ENCODE measurements at places on chromosomes 4 and X.
A peak's percentile ranks its signal among the peaks of the same experiment; 100 is the strongest.

GRCh38 chr4:81807386-81807785, 335.7 kb upstream of the RASGEF1B start:
- DNase-seq, result no peak

- DNase-seq, result no peak
These were observed 7.3 kb upstream of the CXCL3 start for GRCh38 chr4:74045772-74046171.

DNA sequence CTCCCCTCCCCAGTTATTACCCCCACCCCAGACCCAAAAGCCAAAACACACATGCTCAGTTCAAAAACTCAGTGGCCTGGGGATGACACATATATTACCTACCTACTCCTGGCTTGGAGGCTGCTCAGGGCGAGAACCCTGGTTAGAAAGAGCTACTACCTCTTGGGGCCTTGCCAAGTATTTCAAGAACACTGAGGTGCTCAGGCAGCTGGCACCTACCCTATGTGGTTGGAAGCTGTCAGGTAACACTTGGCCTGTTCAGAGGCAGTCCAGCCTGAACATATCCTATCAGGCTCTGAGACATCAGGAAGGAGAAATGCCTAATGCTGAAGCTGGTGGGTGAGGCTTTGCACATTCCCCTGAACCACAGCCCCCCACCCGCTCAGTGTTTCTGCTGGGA, 4.9 kb downstream of the BCAP31 start:
- no peak for DNase-seq

DNA sequence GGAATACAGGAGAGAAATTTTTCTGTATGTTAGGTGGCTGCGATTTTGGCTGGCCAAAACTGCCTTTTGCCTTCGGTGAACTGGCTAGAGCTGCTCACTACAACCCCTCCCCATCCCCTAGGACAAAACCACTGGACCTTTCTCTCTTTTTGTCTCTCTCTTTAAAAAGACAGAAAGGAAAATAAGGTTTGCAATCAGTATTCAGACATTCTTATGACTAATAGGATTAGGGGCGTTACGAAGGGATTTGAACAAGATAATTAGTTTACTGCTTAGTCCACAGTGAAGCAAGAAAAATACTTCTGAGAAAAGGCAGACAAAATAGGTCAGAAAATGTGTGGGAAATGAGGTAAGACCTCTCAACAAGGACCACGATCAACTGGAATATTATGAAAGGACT, 180.4 kb downstream of the SLIT2 start:
- DNase-seq, result peak; percentile 68

DNA sequence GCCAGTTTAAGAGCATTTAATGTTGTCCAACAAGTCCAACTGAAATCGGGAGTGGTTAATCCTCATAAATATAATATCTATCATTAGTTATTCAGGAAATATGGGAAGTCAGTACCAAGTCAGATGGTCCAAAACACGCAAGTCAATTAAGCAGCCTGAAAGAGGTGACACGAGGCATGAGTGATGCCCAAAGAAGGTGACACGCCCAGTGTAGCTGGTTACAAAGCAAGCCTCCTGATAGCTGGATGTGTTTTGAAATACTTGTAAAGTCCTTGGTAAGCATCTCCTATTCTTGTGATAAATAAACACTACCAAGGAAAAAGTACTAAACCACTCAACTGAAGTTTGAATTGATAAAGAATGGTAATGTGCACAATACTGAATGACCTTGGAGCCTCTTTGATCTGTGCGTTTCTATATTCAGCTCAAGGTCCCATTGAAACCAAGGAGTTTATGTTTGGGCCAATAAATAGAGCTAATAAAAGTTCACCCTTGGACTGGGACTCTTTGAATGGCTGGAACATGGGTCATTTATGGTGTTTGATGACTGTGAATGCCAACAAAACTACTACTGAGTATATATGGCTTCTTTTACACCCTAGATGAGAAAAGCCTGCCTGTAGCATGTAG, 93.2 kb upstream of the KLF3 start:
- no peak for DNase-seq

- DNase-seq, result no peak
These were observed 25.9 kb downstream of the CC2D2A start for GRCh38 chr4:15495621-15496020.

GRCh38 chrX:118702741-118703140, 24.7 kb upstream of the IL13RA1 start:
- no peak for DNase-seq

DNA sequence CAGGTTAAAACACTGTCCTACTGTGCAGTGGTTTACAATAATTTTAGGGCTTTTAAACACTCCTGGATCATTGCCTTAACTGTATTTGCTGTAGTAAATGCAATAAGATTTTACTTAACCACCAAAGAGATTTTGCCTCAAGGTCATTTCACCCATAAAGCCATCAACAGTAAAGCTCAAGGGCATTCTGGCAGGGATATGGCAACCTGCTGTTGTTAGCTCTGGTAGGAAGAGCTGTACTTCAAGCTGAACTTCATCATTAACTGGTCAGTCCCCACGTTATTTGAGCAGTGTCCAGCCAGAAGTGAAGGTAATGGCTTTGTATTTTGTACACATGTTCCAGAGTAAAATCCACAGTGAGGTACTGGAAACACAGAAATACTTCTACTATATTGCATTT, 26.9 kb upstream of the MAOA start:
- DNase-seq, result no peak

DNA sequence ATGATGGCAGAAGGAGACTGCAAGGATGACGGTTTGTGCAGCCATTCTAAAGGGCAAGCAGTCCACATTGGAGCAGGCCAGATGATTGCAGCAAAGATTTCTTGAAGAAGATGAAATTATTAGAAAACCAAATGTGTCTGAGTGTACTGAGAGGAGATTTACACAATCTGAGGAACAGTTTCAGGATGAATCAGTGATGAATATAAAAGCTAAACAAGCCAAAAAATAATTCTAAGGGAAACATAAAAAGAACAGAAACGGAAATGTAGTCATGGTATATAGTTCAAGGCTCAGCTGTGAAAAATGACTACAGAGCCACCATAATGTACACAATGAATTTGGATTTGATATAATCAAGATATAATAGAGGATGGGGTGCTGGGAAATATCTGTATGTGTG, 168.5 kb downstream of the PDGFC start:
- DNase-seq, result peak; percentile 58

DNA sequence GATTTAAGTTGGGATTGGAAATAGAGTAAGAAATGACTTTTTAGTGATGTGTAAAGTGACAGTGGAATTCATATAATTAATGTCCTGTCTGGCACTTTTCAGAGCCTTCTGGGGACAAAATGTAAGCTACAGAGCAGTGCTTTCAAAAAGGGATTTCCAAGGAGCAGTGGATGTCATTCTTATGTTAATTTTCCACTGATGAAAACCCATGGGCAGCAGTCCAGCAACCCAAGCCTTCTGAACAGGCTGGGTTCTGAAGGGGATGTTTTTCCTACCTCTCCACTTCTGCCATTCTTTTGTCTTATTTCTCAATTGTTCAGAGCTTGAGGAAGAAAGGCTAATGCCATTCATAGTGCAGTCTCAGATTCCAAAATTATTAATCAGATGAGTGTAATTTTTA, 717.6 kb upstream of the HS3ST1 start:
- no peak for DNase-seq

DNA sequence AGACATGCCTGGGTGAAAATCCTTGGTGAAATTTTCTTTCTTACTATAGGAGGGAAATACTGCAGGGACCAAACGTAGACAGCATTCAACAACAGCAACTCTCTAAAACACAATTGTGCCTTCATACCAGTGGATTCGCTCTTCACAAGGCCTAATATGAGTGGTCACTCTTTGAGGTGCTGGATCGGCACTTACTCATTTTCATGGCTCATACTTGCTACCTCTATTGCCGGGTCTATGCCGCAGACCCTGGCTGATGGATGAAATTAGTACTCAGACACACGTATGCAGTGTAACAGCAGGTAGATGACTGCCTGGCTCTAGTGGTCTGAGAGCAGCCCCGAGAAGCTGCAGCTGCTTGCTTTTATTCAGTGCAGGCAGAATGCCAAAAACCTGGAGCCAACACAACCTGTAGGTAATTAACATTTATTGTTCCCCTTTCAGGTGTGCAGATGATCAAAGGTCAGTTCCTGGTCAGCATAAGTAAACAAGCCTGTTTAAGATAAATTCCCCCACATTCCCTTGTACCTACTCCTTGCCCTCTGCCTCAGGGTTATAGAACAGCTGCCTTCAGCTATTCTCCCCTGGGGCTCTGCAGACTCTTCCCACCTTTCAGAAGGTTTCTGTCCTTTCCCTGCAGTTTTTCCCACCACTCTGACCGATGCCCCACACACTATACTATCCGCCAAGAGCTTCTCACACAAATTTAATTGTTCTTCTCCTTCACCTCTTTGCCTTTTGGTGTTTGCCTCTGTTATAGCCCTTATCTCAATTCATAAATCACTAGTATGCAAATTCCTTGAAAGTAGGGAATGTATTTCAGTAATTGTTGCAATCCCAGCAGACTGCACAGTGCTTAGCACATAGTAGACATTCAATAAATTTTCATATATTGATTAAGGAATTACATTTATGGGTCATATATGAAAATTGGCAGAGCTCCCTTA, 210.0 kb downstream of the SPANXN3 start:
- DNase-seq, result no peak

DNA sequence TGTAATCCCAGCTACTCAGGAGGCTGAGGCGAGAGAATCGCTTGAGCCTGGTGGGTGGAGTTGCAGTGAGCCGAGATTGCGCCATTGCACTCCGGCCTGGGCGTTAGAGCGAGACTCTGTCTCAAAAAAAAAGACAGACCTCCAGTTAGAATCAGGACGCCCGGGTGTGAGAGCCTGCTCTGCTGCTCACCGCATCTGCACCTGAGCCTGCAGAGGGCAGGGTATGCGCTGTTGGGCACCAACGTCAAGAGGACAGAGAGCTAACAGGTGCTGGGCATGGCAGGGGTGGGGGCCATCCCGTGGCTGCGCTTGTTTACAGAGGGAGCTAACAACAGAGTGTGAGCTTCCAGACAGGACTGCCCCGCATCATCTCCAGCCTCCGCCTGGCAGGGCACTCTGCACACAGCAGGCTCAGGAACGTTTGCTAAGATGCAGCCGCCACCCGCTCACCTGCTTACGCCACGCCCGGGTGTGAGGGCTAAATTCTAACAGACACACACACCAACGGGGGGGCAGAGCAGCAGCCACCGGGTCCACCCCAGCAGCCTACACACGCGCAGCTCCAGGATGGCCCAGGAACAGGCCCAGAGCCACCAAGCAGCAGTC, 50.0 kb upstream of the CPLX1 start:
- DNase-seq, result no peak

- no peak for DNase-seq
These were observed 13.4 kb downstream of the CCDC158 start for GRCh38 chr4:76407440-76408119.

DNA sequence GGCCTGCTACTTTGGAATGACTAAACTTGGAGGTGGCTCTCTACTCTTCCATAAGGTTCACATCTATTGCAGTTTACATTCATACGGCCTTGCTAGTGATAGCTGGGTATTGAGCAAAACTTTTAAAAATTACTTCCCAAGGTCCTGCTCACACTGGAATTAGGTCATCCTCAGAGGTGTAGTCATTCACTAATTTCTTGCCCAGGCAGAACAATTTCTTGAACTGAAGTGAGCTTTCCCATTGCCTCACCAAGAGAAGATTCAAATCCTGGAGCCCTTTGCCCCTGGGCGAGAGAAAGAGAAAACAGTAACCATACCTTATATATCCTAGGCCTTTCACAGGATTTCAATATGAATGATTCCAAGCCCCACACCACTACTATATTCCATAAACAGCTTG, 109.2 kb downstream of the GUCY2F start:
- no peak for DNase-seq

GRCh38 chrX:56826020-56826419, 97.0 kb downstream of the NBDY start:
- DNase-seq, result no peak

DNA sequence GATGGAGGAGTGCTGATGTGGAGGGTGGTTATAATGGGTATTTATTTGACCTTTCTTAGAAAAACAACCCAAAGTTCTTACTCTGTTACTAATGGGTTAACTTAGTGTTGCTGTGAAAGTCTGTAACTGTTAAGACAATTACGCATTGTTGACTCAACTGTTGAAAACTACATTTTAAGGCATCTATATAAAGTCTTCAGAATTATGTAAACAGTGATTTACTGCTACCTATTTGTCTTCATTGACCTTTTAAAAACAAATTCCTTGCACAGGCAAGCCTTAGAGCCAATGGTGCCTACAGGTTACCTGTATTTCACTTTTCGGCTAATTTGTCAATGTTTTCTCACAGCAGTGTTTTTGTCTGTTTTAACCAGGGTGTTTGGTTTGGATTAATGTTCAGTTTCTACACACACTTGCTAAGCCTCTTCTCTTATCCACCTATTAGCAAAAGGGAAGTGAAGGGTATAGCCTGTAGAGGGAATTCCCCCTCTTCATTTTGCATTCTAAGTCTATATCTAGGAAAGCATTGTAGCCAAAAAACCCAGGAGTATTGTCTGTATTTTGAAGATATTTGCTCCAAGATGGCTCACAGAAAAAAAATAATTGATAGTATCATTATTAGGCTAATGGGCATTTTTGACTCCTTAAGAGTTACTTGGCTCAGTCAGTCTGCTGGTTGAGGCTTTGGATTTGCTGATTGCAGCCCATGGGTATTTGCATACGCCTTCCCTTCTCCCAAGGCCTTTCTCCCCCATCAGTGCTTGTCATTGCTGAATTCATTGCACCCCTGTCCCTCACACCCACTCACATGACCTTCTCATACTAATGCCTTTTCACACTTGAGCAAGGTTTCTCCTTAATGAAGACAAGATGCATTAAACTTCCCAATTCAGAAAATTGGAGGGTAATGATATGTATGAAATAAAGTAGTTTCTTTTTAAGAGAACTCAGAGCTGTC, 30.5 kb downstream of the AFF1 start:
- DNase-seq, result no peak

GRCh38 chr4:74105656-74106280, 6.8 kb upstream of the CXCL2 start:
- no peak for DNase-seq

DNA sequence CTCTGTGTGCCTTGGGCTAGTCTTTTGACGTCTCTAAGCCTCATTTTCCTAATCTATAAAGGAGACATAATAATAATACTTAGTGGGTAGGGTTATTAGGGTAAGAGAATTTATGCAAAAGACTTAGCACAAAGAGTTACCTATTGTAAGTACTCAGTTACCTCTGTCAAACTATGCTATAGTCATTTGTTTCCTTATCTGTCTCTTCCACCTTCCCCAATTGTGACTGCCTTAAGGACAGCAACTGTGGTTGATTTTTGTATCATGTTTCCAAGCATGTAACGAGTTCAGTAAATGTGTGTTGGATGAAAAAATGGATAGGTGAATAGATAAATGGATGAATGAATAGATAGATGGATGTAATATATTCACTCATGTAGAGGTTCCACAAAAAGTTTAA, 48.1 kb downstream of the WDR19 start:
- DNase-seq, result no peak
